ENCODE measurements at places on chromosomes 6 and 20. TPM values are rescaled to one million over a fixed set of nuclear protein-coding genes. Genes with fewer than 3 reads are reported as not detected.
A peak's percentile ranks its signal among the peaks of the same experiment; 100 is the strongest.

The CDSN gene
- not detected for total RNA-seq

The STX16 gene
- total RNA-seq, result 17.2 TPM

The ZNF334 gene
- total RNA-seq, result 0.40 TPM

The SSTR4 gene
- not detected for total RNA-seq

The TNF gene
- total RNA-seq, result not detected

The HDGFL1 gene
- total RNA-seq, result not detected

The RAET1E gene
- total RNA-seq, result under 0.01 TPM

DNA sequence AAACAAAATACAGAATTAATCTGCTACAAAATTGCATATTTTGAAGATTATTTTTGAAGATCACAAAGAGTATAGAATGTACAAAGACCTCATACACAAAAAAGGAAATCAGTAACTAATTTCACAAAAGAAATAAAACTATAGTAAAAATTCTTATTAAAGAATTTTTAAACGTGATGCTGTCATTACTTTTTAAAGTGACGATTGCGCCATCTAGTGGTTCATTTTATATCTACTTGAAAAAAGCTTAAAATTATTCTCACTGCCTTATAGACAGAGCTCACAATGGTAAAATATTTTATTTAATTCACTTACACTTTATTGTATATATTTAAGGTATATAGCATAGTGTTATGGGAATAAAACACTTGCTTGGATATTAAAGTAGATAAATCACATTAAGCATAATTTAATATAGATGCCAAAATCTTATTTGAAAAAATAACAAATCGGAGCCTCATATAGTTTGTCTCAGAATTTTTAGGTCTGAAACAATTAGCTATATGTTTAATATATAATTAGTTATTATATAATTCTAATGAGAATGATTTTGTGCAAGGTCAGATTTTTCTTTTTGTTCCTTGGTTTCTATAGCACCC, 128.8 kb downstream of the PHF3 start:
- DNase-seq, result peak; percentile 68

DNA sequence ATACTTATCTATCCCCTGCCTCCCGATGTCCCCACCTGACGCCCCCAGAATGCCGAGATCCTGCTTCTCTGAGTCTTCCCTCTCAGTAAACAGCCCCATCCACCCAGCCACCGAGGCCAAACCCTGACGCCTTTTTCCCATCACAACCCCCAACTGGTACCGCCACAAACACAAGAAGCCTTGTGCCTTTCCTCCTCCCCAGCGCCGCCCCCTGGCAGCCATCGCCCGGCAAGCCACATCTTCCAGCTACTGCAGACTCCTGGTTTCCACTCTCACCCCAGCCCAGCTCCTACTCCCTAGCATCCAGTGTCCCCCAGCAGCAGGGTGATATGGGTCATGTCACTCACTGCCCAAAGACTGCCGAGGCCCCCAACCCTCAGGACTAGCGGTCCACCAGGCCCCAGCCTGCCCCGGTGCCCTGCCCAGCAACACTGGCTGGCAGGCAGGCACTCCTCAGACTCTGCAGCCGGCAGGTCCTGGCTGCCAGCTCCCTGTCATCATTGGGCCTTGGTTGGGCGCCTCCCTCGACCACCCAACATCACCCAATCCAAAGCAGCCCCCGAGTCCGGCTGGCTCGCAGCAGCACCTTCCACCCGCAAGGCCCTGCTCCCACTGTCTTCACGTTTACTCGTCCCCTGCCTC, 11.2 kb downstream of the TCFL5 start:
- DNase-seq, result no peak

DNA sequence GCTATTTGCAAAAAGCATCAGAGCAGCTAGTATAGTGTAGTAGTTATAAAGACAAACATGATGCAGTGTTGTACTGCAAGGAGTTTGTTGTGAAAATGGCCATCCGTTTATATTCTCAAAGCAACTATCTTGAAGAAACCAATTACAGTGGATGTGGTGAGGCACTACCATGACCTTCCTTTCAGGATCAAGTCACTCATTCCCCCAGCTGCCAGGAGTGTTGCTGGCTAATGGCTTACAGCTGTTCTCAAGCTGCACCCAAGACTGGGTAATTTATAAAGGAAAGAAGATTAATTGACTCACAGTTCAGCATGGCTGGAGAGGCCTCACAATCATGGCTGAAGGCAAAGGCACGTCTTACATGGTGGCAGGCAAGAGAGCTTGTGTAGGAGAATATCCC, 29.0 kb downstream of the ADGRF4 start:
- DNase-seq, result no peak

GRCh38 chr6:67451874-67452273, 1183.2 kb upstream of the ADGRB3 start:
- no peak for DNase-seq

- no peak for DNase-seq
Observed at GRCh38 chr6:24330137-24330732, 27.6 kb downstream of the DCDC2 start.

DNA sequence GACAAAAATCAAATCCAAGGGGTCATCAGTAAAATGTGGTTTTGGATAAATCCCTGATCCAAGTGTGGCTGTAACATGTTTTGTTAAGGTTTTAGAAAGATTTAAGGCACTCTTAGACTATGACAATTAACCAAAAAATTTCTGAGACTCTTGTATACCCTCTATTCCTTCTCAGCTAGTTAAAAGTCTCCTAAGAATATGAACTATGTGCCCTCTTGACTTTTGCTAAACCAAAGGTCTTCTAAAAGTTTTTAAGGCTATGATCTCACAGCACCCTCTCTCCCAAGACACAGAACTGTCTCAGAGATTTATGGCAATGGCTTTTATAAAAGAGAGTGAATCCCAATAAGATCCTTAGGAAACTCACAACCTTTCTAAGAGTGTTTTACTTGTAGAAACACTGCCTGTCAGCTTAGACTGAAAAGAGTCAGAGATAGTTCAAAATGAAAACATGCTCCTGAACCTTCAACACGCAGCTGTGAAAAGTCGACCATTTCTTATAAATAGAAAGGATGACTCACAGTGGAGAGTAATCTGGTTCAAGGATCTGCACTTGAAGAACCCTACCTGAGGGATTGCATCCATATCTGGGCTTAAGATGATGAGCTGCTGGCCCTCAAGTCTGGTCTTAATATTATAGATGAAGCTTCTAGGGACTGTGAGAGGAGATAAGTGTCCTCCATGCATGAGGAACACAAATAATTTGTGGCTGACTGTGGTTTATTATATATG, 388.4 kb upstream of the GJE1 start:
- peak; percentile 33 for DNase-seq

DNA sequence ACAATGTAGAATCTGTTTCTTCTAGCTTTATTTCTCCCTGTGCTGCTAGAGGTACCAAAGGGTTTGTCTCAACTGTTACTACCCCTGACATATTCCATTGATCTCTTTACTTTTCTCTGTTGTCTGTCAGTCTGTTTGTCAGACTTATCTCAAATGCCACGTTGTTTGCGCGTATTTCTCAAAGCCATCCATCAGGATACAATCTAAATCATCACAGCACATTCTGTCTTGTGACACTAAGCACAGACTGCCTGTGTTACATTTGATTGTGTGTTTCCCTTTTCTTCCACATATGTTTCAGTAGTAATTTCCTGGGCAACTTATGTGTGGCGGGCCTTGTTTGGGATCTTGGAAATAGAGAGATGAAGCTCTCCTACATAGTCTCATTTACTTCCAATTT, 30.2 kb upstream of the SERINC3 start:
- peak; percentile 21 for DNase-seq

GRCh38 chr6:154882107-154882506, 113.0 kb upstream of the TIAM2 start:
- no peak for DNase-seq

DNA sequence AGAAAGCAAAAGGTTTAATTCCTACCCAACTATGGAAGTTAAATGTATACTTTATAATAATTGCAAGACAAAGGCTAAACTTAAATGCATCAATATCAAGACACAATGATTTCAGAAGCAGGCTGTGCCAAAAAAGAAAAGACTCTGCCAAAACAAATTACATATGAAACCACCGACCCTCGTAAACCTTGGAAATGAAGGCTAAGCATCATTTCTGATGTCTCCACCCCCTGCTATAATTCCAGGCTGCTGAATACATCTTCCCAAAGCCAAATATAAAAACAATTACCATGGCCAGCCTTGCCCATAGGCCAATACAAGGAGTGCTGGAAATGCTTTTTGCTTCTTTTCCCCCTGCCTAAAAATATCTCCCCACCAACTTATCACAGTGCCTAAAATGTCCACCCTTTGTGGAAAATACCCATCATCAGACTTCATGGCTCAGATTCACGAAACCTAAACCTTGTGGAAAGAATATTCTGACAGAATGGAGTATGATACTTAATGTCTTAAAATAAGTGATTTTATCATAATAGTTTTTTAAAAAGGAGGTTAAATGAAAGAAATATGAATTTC, 37.4 kb downstream of the RCAN2 start:
- no peak for DNase-seq

DNA sequence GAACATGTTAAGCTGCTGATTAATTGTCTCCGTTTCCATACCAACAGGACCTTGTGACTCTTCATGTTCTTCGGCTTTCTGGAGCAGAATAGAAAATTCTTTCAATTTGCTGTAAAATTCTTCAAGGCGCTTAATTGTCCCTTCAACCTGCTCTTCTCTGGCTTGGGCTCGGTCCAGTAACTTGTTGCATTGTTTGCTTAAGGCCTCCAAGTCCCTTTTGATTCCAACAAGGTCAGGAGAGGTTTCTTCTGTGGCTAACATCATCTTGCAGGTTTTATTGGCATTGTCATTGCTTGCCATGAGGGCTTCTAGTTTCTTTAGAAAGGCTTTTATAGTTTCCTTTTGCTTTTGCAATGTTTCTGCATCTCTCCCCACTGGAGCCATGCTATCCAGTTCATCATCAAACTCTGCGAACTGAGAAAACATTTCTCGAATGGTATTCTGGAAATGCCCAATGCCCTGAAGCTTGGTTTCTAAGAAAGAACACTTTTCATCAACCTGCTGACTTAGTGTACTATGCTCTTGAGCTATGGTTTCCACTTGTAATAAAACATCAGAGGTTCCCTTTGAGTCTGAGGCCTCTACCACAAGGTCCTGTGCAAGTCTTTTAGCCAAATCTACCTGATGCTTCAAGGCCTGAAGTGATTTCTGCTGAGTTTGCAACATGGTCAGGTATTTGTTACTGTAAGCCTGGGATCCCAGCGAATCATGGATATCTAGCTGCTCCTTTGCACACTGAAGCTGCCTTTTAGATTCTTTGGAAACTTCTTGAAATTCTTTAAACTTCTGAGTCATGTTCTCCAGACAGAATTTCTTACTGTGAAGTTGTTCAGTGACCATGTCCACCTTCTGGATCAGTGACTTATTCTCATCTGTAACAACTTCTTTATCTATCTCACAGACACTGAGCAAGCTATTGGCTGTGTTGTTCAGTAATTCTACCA, 90.2 kb downstream of the DST start:
- no peak for DNase-seq

DNA sequence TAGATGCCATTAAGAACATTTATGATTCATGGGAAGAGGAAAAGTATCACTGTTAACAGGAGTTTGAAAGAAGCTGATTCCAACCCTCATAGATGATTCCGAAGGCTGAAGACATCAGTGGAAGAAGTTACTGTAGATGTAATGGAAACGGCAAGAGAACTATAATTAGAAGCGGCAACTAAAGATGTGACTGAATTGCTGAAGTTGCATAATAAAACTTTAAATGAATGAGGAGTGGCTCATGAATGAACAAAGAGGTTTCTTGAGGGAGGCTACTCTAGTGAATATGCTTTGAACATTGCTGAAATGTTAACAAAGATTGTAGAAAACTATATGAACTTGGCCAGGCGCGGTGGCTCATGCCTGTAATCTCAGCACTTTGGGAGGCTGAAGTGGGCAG, 84.1 kb downstream of the PHIP start:
- DNase-seq, result no peak

GRCh38 chr6:114747995-114748625, 405.3 kb upstream of the HS3ST5 start:
- DNase-seq, result peak; percentile 50

DNA sequence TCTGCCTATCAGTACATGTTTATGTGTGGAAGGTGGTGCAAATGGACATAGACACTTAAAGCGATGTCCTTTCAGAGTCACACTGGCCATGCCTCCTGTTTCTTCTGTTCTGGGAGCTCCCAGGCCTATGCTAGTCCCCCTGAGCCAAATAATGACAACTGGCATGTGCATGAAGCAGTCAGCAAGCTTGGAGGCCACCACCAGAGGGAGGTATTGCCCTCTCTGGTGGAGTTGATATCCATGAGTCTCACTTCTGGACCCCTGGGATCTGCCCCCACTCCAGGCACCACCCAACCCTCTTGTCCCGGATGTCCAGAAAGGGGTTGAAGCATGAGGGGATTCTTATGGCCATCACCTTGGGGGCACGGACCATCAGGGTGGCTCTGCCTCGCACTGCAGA, 172.2 kb downstream of the AIG1 start:
- peak; percentile 40 for DNase-seq

DNA sequence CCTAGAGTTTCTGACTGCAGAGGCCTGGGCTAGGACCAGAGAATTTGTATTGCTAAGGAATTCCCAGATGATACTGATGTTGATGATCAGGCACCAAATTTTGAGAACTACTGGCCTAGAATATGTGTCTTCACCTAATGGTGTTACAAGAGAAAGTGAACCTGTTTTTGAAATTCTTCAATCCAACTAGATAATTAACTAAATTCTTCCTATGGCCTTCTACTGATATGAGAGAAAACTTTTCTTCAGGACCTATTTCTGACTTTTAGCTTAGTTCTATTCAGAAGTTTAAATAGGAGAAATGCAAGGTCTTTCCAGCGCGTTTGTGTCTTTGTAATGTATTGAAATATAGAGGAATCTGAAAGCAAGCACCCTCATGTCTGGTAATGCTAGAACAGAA, 7.3 kb downstream of the NKAIN2 start:
- no peak for DNase-seq

- DNase-seq, result no peak
Observed at GRCh38 chr6:35192301-35192860, 21.4 kb upstream of the SCUBE3 start.

DNA sequence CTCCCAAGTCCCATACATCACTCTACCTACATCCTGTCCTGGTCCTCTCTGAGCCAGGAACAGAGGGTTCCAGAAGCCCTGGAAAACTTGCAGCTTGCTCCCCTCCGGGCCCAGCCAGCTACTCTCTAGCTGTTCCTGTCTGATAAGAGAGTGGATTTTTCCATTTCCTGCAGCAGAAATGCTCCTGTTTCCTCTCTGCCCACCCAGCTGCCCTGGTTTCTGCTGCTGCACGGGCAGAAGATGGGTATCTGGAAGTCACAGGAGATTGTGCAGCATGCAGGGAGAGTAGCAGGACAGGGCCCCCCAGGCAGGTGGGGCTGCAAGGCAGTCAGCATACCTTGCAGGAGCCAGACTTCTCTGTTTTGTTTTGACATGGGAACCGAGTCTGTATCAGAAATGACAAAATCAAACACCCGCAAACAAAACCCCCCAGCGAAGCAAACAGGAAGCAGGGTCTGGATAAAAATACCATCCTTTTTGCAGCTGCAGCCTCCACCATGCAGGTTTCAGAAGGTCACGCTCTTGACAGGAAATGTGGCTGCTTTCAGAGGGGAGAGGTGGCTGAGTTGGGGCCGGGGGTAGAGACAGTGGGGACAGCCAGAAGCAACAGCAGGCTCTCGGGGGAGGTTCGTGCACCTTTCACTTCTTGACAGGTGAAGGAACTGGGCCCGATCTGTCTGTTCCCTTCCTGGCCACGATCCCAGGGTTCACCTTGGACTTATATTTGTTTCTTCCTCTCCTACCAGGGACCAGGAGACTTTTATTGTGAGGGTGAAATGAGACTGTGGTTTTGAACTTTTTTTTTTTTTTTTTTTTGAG, 50.8 kb upstream of the FAM83D start:
- peak; percentile 76 for DNase-seq
